ENCODE measurements at places on chromosomes 1 and 21. TPM values are rescaled to one million over a fixed set of nuclear protein-coding genes. Genes with fewer than 3 reads are reported as not detected.

The KRTAP26-1 gene
- total RNA-seq: not detected

The PTPN14 gene
- total RNA-seq: 2.7 TPM

The SYT2 gene
- total RNA-seq: 1.1 TPM

The OLFML3 gene
- total RNA-seq: 22.5 TPM

The PROX1 gene
- 14.8 TPM for total RNA-seq

The RIPPLY3 gene
- total RNA-seq: not detected

The SV2A gene
- 71.4 TPM for total RNA-seq

DNA sequence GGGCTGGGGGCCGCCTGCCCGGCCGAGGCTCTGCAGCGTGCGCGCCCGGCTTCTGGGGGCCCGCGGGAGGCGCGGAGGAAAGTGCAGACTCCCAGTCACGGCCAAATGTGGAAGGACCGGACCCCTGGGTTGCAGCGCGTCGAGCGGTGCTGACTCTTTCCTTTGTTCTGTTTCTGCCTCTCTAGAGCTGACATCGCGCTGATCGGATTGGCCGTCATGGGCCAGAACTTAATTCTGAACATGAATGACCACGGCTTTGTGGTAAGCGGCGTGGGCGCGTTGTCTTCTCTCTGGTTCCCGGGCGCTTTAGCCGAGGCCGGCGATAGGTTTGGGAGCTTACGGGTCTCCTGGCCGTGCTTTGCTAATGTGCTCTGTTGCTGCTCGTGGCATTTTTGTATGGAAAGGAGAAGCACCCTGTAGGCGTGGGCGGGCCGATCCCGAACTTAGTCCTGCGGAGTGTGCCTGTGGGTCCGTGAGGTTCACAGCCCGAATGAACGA is 629 bp downstream of the PGD start:
- no peak for DNase-seq

GRCh38 chr1:192489748-192490147 is 85.8 kb upstream of the RGS1 start:
- DNase-seq: no peak

GRCh38 chr1:175129644-175129996 is 62.0 kb downstream of the TNN start:
- DNase-seq: no peak

GRCh38 chr21:34128124-34128523 is 54.7 kb downstream of the MRPS6 start:
- no peak for DNase-seq

- DNase-seq: no peak
Measured at GRCh38 chr1:156924478-156925153, 4.2 kb downstream of the LRRC71 start.

DNA sequence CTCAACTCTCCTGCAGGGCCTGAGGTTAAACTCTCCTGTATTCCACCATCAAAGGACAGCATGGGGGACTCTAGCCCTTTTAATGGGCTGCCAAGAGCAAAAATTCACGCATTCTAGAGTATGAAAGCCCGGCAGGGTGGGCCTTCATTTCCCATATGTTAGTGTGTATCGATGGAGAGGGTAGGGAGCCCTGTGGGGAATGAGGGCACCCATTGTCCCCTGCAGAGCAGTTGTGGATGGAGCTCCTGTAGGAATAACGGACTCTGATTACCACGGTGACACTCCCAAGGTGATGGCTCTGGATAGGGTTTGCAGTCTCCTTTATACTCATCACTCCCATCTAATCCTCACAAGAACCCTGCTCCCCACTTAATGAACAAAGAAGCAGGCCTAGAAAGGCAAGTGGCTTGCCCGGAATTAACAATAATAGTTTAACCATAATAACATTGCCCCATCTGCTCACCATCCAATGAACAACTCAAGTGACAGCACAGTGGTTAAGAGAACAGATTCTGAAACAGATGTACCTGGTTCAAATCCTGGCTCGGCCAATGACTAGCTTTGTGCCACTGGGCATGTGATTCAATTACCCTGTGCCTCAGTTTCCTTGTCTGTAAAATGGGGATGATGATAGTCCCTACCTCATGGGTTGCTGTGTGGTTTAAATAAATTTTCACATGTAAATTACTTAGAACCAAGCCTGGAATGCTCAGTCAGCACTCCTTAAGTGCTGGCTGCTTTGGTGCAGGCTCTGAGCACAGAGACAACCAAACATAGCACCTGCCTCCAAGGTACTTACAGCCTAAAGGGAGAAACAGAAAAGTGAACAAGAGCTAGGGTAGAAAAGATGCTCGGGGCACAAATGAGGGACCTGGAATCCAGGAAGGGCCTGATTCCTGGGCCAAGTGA is 29.0 kb downstream of the HIVEP3 start:
- DNase-seq: no peak

DNA sequence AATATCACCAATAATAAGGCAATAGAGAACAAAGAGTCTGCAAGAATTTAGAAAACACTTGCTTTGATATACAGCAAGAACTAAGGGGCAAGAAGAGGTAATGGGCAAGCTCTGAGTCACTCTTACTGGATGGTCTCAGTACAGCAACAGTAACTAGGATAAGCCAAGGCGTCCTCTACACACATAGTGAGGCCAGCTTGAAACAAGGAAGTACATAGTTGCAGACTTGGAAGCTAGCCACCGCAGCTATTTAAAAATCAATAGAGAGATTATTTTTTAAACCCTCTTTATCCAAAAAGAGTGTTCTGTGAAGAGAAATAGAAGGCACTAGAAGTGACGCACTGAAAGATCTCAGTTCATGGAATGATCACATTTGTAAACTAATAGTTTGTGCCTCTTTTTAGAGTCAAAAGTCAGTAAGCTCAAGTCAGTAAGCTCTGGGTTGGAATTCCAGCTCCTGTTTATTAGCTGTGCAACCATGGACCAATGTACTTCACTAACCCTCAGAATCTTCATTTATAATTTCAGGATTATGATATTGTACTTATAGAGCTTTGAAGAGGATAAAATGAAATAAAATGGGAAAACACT is 118.6 kb downstream of the AKT3 start:
- no peak for DNase-seq

DNA sequence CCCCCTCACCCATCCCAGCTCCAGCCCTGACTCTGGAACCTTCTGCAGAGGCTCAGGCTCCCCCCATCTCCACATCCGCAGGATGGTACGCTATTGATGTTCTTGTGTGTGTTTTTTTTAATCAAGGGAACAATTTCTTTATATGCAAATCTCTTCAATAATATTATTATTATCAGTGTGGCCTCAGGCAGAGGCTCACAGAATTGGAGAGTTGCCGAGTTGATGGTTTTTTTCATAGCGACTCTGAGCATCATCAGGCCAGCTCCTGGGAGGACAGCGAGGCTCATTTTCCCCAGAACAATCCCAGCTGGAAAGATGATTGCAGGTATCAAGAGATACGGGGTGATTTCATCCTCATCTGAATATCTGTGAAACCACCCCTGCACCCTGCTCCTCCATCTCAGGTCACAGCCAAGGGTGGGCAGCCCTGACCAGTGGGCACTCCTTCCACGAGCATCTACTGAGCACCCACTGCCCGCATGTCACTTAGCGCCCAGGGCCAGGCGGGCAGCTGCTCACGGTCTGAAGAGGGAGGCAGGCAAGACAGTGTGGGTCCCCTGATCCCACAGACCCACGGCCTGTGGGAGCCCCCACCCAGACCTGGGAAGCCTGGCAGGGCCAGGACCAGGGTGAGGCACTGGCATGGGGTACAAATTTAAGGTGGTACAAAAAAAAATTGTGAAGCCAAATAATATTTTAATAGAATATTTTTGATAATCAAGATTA is 245.6 kb upstream of the VAMP3 start:
- no peak for DNase-seq

DNA sequence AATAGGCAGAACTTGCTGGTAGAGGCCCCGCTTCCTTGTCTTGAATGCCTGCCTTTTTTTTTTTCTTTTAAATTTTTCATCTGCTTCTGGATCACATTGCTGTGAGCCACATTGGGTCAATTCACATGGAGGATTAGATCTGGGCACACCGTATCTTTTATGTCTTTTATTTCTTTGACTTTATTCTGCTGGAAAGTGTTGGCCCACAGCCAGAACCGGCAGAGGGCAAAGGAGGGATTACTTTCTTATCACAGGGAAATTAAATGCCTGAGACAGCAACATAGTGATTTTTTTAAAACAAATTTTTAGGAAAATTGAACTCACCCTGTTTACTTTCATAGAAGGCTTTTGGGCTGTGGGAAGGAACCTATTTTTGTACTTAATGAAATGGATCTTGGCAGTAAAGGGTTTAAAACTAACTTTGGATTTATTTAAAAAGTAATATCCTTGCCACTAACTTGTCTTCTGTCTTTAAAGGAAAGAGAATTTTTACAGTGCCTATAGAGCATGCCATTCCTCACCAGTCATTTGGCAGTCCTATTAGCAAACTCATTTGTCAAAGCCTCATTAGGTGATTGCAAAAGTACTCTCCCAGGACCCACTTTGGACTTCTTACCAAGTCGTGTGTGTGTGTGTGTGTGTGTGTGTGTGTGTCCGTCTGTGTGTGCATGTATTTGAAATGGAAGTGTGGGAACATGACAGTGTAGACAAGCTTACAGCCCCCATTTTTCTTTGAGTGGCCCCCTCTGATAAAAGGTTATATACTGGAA is 68.4 kb downstream of the ST6GALNAC3 start:
- DNase-seq: no peak

GRCh38 chr1:116131866-116132605 is 20.8 kb downstream of the MAB21L3 start:
- no peak for DNase-seq

- no peak for DNase-seq
Measured at GRCh38 chr1:147851149-147851548, 51.4 kb upstream of the GJA8 start.

DNA sequence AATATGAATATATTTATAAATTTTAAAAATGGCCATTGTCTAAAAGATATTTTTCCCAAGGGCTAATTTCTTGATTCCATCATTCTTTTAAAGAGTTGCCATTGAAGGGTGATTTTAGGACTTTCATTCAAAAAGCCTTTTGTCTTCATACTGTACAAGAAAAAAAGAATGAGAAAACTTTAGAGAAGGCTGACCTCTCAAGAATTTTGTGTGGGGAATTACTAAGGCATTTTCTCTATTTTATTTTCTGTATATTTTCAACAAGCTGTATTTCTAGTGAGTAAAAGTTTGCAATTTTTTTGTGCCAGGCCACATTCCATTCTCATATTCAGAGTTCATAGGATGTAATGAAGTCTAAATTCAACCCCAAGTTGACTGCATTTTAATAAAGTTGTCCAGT is 49.3 kb downstream of the IVNS1ABP start:
- DNase-seq: no peak

DNA sequence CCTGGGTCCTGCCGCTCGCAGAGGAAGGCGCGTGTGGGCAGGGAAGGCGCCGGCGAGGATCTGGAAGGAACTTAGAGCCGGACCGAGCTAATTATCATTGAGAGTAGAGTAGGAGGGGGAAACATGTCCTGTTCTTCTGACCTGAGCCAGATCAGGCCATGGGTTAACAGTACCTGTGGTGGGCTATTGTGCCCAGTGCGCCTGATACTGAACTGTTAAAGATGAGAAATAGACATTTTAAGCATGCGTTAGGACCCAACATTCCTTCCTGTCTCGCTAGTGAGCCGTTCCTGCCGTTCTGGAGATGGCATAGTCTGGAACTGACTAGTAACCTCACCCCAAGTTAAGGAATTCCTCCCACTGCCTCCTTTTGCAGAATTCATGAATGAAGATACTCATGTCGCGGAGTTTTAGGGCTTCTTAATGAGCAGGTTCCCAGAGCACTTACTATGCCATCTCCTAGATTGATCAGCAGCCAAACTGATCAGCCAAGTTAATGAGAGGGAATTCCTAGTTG is 870 bp downstream of the STRIP1 start:
- no peak for DNase-seq

DNA sequence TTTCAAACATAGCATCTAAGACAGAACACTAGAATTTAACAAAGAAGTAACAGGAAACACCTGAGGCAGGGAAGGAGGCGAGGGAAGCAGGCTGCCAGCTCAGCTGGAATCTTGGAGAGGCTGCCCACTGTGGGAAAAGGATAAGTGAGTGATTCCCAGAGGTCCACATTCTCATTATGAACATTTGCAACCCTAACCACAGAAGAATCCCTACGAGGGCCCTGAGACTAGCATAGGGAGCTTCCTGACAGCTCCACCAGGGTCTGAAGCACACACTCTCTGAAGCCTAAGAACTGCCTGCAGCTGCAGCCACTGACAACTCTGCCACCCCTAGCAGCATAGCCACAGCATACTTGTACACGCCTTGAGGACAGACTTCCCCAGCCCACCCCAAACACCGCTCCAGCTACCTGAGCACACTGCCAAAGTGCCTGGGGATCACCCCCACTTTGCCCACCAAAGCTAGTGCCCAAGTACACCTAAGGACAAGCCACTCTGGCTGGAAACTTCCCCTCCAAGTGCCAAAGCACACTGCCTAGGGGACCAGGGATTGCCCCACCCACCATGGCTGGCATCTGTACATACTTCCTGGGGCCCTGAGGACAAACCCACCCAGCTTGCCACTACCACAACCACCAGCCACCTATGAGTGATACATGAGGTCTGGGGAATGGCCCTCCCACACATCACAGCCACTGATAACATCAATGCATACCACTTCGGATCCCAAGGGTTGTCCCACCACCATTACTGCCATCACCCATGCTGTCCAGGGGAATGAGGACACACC is 76.6 kb upstream of the GUCA2A start:
- no peak for DNase-seq

- no peak for DNase-seq
Measured at GRCh38 chr1:180301135-180301742, 71.2 kb downstream of the LHX4 start.

DNA sequence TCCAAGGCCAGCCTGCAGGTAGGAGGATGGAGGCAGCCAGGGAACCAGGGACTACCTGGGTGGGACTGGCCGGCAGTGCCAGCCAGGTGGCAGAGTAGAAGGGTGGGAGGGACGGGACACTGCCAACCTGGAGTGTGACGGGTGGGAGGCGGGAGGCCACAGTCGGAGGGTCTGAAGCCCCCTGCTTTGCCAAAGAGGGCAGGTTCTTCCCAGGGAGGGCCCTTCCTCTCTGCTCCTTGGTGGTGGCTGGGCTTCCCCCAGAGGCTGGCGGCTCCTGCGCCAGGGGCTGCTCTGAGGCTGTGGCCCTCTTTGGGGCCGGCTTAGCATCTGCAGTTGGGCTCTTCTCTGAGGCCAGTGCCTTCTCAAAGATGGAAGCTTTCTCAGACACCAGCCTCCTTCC is 8.7 kb upstream of the TNNT2 start:
- DNase-seq: no peak
